Mammary epithelial cell (primary cell): ENCODE measurements at places on chromosomes 16 and 17. TPM values are rescaled to one million over a fixed set of nuclear protein-coding genes. Genes with fewer than 3 reads are reported as not detected.

The RAMP2 gene
- not detected for total RNA-seq

The MLLT6 gene
- 51.0 and 55.4 TPM in 2 replicates for total RNA-seq

The HS3ST3A1 gene
- total RNA-seq = 1.7 TPM in 2 replicates

The LGALS9C gene
- under 0.01 TPM for total RNA-seq

The SLC35G6 gene
- not detected for total RNA-seq

The FAM171A2 gene
- 2.0 TPM for total RNA-seq

The HP gene
- not detected for total RNA-seq

The MYH8 gene
- not detected for total RNA-seq

The UNC13D gene
- 5.8 TPM for total RNA-seq

The SKAP1 gene
- not detected for total RNA-seq

The DRG2 gene
- 31.0 and 36.3 TPM in 2 replicates for total RNA-seq

The FAM222B gene
- total RNA-seq = 20.1 and 28.9 TPM in 2 replicates

The TMEM92 gene
- total RNA-seq = under 0.01 TPM

The PLA2G10 gene
- total RNA-seq = 0.31 TPM in 1 of 2 replicates, not detected in the other
